A549 treated with AZD2906 at 1 μM for 4 hours (cell line): ENCODE measurements at places on chromosomes 7 and 10. TPM values are rescaled to one million over a fixed set of nuclear protein-coding genes. Genes with fewer than 3 reads are reported as not detected.

Gene SKIDA1
- total RNA-seq = 0.76 to 1.1 TPM (median 0.96 TPM) in 5 replicates

Gene SPDYE6
- total RNA-seq = not detected in 5 replicates

Gene LEP
- not detected in 5 replicates for total RNA-seq

Gene PDZD8
- total RNA-seq = 20.3 to 33.1 TPM (median 25.6 TPM) in 5 replicates

Gene PAX4
- total RNA-seq = not detected in 5 replicates

Gene TCAF1
- 14.3 to 19.9 TPM (median 17.3 TPM) in 5 replicates for total RNA-seq

Gene ADAM12
- total RNA-seq = 2.7 to 4.7 TPM (median 3.8 TPM) in 5 replicates

Gene LIPN
- total RNA-seq = not detected in 5 replicates

Gene C10orf67
- total RNA-seq = 0.05 to 0.19 TPM (median 0.09 TPM) in 4 of 5 replicates, not detected in the other
